Activated naive CD4-positive, alpha-beta T cell treated with anti-CD3 and anti-CD28 coated beads, Interleukin-2, amount 50 U/mL, for 16 hours (primary cell): ENCODE measurements at places on chromosomes 16 and 17.
A peak's percentile ranks its signal among the peaks of the same experiment; 100 is the strongest.

- no peak for DNase-seq
Measured at GRCh38 chr16:72199761-72200337, 27.9 kb upstream of the PMFBP1 start.

GRCh38 chr17:58621174-58621573 is 70.7 kb downstream of the TEX14 start:
- no peak for DNase-seq

- DNase-seq: no peak
Measured at GRCh38 chr17:62860962-62861873, 53.1 kb upstream of the MARCHF10 start.

DNA sequence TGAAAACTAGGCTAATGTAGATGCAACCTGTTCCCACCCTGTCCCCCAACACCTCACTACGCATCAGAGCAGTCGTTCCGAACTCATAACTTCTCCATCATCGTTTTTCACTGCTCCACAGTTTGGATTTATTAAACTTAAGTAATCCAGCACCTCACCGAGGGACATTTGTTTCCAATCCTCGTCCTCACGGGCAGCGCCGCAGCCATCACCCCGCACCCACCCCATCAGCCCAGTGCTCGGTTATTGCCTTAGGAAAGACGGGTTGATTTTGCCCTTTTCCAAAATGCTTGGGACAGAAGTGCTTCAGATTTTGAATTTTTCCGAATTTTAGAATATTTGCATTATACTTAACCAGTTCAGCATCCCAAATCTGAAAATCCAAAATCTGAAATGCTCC is 71.0 kb upstream of the DOC2B start:
- DNase-seq: no peak

DNA sequence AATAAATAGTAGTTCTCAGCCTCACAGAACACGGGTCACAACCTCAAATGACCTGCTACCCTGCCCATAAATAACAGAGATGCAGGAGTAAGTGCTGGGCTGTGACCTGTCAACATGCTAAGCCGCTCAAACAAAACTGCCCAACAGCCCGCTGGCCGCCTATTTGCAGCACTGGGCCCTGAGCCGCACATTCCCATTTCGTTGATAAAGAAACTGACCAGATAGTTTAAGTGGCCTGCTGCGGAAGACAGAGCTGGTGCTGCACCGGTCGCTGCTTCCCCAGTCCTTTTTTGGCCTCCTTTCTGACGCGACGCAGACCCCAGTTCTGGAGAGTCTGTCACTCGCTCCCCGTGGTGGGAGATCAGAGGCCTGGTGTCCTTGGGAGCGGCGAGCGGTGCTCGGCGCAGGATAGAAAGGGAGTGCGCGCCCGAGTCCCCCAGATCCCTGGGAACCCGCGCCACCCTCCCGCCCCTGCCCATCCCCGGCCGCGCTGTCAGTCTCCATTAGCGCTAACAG is 349 bp upstream of the SLC6A2 start:
- DNase-seq: no peak

DNA sequence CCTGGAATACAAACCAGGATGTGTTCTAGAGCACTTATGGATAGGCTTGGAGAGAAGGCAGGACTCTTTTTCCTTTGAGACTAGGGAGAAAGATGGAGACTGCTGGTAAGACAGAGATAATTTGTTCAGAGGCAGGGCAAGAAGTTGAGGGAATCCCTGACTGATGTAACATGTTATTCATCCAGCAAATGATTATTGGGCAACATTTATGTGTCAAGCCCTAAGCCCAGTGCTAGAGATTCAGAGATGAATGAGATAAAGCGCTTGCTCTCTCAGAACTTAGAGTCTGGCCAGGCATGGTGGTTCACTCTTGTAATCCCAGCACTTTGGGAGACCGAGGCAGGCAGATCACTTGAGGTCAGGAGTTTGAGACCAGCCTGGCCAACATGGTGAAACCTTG is 47.8 kb upstream of the NUFIP2 start:
- no peak for DNase-seq

- DNase-seq: no peak
Measured at GRCh38 chr16:16005721-16006120, 56.3 kb downstream of the ABCC1 start.

DNA sequence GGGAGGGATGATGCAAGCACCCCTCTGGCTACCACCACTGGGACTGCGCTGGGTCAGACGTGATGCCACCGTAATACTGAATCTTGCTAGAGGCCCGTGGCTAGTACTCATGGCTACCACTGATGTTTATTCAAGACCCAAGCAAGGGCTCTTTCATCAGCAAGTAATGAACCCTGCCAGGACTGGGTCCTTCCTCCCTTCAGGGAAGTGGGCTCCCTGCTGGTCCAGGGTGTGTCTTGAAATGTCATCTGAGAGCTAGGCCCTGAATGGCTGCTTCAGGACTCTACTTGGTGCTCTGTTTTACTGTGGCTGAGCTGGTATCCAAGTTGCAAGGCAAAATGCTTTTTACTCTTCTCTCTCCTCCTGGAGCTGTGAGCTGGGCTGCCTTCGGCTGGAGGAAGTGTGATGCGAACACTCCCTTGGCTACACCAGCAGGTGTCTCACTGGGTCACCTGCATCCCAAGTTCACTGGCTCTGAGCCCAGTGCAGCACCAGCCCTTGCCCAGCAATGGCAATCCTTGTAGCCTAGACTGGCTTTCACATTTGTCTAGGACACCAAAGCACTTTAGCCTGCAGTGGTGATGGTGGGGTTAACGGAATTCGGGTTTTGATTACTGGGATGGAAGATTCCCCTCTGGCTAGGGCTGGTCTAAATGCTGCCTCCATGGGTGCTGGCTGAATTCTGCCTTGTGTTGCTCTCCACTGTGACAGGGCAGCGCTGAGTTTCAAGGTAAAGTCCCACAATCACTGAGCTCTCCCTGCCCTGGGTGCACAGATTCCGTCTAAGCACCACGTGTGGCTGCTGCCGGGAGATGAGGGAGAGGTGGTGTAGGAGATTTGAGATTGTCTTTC is 98.6 kb downstream of the USP22 start:
- peak; percentile 19 for DNase-seq

- DNase-seq: no peak
Measured at GRCh38 chr16:23006380-23006779, 142.9 kb downstream of the USP31 start.

DNA sequence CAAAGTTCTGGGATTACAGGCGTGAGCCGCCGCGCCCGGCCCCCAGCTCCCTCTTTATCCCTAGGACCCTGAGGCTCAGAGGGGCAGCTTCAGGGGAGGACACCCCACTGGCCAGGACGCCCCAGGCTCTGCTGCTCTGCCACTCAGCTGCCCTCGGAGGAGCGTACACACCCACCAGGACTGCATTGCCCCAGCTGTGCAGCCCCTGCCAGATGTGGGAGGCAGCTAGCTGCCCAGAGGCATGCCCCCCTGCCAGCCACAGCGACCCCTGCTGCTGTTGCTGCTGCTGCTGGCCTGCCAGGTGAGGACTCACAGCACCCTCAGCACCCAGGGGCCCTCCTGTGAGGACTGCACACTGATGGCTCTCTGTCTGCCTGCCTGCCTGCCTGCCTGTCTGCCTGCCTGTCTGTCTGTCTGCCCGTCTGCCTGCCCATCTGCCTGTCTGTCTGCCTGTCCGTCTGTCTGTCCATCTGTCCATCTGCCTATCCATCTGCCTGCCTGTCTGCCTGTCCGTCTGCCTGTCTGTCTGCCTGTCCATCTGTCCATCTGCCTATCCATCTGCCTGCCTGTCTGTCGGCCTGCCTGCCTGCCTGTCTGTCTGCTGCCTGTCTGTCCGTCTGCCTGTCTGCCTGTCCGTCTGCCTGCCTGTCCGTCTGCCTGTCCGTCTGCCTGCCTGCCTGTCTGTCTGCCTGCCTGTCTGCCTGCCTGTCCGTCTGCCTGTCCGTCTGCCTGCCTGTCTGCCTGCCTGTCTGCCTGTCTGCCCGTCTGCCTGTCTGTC is 5.0 kb downstream of the GCGR start:
- no peak for DNase-seq

DNA sequence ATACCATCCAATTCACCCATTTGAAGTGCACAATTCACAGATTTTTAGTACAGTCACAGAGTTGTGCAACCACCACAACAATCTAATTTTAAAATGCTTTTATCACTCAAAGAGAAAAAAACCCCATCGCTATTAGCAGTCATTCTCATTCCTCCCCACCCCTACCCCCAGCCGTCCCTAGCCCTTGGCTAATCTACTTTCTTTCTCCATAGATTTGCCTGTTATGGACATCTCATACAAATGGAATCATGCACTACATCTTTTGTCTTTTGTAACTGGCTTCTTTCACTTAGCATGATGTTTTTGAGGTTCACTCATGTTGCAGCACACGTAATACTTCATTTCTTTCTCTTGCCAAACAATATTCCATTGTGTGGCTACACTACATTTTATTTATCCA is 20.4 kb downstream of the LYRM9 start:
- DNase-seq: no peak

GRCh38 chr16:89257281-89257731 is 39.8 kb downstream of the ZNF778 start:
- DNase-seq: no peak

DNA sequence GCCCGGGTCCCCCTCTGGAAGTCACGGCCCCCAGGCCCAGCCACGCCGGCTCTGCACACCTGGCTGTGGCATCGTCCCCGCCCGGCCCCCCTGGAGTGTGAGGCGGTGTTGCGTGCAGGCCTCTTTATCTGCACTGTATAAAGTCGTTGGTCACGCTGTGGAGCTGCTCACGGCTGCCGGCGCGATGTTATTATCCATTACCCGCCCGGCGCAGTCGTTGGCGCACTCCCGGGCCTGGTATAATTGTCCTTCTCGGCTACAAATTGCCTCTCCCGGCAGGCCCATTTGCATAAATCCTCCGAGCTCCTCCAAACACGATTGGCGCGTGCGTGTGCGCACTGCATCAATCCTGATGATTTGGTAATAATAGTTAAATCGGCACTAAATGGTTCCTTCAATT is 57.8 kb downstream of the BAHCC1 start:
- no peak for DNase-seq

DNA sequence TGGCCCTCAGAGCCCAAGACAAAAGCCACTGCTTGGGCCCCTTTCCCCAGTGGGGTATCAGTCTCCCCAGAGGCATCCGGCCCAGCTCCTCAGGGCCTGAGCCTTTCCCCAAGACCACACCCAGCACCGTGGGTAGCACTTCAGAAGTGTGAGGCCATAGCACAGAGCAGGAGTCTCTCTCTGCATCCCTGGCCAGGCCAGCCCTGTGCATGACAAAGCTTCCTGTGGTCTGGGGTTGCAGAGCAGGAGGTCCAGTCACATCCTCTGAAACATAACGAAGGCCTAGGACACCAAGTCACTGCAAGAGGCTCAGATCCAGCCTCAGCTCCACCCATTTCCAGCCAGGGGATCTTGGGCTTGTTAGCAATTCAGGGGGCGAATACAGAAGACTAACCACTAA is 56.8 kb upstream of the ZNF423 start:
- DNase-seq: no peak

DNA sequence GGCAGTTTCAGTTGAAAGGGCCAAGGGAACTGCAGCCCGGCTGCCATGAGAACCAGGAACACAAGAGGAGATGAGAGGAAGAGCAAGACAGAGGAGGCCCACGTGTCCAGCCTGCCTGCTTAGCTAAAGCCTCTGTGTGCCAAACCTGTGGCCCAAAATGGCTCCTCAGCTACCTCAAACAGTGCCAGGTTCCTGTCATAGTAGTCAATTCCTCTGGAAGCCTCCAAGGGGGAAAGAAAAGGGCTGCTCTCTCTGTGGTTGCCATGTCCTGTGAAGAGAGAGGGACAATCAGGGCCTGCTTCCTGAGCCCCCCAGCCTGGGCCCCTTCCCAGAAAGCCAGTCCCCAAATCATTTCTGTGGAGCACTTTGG is 5.2 kb downstream of the SLC12A4 start:
- no peak for DNase-seq

- DNase-seq: no peak
Measured at GRCh38 chr17:65177901-65178300, 40.7 kb downstream of the RGS9 start.

DNA sequence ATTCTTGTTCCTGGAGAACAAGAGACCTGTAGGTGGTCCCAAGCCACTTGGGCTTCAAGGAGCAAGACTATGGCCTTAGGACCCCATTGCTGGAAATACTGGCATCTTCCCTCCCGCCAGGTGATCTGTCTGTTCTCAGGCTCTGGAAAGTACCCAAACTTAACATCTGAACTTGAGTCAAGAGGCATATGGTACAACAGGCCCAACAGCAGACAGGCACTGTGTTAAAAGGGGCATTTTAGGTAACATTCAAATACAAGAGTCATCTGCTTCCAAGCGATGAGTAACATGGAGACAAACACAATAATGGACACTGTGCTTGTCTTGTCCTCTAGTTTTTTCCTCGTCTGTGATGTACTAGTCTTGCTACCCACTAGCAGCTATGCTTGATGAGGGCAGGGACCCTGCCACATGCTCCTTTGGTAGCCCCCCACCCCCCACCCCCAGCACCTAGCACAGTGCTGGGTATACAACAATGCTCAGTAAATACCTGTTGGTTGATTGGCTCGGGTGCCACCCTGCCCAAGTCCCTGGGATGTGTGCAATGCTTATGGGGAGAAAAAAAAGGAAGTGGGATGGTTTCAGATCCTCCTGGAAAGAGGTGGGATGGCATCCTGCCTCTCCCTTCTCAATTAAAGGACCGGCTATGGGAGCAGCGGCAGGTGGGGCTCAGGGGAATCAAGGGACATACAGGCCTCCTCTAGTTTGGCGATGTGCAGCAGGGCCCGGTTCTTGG is 19.4 kb downstream of the CSF3 start:
- DNase-seq: no peak

GRCh38 chr16:19882646-19883045 is 2.0 kb downstream of the GPRC5B start:
- no peak for DNase-seq

DNA sequence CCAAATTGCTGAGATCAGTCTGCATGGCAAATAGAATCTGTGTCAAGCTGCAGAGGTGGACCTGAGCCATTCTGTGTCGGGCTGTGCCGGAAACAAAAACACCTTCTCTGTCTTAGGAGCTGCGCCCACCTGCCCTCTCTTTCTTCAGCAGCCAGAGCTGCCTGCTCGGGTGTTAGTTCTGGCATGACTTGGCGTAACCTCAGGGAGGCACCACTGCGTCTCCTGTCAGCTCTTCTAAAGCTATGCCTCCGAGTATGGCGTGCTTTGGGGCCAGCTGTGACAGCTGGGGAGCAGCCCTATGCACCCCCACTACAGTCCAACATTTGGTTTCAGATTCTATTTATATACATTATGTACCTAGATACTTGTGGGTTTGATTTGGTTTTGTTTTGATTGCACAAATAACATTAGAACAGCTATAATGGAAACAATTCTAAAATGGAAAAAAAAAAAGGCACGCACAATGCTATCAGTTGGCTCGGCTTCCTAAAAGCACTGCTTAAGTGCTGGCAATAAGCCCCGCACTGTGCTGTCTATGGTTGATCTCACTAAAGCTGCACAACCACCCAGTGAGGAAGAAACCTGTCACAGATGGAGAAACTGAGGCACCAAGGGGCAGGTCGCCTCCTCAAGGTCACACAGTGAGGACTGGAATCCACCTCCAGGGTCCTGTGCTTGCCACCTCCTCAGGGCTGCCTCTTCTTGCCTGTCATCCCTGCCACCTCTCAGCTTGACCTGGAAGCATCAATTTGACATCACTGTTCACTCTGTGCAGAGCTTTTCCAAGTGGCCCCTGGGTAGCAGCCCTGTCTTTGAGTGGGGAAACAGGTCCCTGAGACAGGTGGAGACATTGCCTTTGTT is 18.7 kb upstream of the ADGRG1 start:
- DNase-seq: peak; percentile 79
